ENCODE measurements at places on chromosomes 3 and 15.

- DNase-seq, result no peak
Observed at GRCh38 chr15:23075927-23076326, 36.6 kb upstream of the TUBGCP5 start.

GRCh38 chr3:4720316-4721075, 227.3 kb downstream of the ITPR1 start:
- no peak for DNase-seq

DNA sequence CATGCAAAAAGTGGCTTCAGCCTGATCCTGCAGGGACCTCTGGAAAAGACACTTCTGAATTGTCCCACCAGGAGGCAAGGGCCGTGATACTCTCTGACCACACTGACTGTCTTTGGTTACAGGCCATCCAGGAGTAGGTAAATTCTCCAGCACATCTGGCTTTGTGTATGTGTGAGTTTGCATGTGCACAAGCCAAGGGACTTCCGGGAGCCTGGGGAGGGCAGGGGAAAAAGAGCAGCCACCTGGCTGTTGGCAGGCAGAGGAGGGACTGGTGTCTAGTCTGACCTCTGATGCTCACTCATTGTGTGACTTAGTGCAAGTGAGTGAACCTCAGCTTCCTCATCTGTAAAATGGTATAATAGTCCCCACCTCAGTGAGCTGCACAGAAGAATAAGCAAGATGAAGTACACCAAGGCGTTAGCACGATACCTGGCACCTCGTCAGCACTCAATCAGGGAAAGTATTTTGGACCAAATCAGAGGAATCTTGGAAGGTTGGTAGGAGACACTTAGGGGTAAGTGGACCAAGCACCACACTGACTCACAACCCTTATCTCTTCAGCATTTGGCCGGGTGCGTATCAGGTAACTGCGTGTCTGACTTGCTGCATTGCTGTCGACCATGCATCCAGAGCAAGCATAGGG, 19.1 kb downstream of the KLHL6 start:
- DNase-seq, result peak; percentile 50

GRCh38 chr3:30629746-30630145, 23.3 kb downstream of the TGFBR2 start:
- no peak for DNase-seq

DNA sequence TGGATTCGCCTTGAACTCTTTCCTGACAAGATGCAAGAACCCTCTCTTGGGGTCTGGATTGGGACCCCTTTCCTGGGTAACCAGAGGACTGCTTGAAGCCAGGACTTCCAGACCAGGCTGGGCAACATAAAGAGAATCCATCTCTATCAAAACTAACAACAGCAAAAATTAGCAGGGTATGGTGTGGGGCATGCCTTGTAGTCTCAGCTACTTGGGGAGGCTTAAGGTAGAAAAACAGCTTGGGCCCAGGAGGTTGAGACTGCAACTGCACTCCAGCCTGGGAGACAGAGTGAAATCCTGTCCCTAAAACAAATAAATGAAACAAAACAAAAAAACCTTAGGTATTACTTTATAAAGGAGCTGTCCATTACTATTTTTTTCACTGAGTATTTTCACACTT, 93.1 kb upstream of the PLXND1 start:
- no peak for DNase-seq

- DNase-seq, result no peak
Observed at GRCh38 chr3:133575086-133575485, 1.6 kb downstream of the CDV3 start.

DNA sequence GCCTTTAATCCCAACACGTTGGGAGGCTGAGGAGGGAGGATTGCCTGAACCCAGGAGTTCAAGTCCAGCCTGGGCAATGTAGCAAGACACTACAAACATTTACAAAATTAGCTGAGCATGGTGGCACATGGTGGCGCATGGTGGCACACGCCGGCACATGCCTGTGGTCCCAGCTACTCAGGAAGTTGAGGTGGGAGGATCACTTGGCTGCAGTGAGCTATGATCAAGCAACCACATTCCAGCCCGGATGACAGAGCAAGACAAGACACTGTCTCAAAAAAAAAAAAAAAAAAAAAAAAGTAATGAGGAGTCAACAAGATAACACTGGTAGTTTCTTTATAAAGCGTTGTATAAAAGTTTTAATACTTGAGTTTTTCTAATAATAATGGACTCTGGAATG, 10.1 kb downstream of the FEZF2 start:
- no peak for DNase-seq

DNA sequence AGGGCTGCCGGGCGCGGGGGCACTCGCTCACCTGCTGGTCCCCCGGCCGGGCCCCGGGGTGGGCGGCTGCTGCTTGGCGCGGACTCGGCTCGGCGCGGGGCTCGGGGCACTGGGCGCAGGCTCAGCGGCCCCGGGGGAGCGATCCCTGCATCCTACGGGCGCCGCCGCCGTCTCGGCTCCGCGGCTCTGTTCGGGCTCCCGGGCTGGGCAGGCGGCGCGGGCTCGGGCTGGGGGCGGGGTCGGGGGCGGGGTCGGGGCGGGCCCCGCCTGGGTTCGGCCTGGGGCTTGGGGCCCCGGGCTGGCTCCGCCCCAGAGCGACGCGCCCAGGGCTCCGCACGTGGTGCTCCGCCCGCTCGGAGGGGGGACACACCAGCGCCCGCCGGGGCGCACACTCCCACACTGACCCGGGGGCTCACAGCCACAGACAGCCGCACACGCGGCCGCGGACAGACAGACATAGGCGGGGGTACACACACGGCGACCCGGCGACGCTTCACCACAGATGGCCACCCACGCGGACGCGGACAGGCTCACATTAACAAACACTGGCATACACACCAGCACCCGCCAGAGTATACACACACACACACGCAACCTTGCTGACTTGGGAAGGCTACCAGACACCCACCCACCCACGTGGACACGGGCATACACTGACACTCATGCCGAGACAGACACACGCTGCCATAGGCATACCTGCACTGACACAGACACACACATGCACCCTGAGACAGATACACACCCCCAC, at the start of gene SCN5A:
Gene SCN5A (minus strand): TSS at position 188 of the 748 bp plus-strand sequence. CDS start 16,380 bp downstream, outside the sequence.
- DNase-seq, result peak; percentile 54

- no peak for DNase-seq
Observed at GRCh38 chr3:42205800-42206514, 60.0 kb downstream of the CCK start.

- no peak for DNase-seq
Observed at GRCh38 chr3:380801-381200, 184.2 kb downstream of the CHL1 start.

DNA sequence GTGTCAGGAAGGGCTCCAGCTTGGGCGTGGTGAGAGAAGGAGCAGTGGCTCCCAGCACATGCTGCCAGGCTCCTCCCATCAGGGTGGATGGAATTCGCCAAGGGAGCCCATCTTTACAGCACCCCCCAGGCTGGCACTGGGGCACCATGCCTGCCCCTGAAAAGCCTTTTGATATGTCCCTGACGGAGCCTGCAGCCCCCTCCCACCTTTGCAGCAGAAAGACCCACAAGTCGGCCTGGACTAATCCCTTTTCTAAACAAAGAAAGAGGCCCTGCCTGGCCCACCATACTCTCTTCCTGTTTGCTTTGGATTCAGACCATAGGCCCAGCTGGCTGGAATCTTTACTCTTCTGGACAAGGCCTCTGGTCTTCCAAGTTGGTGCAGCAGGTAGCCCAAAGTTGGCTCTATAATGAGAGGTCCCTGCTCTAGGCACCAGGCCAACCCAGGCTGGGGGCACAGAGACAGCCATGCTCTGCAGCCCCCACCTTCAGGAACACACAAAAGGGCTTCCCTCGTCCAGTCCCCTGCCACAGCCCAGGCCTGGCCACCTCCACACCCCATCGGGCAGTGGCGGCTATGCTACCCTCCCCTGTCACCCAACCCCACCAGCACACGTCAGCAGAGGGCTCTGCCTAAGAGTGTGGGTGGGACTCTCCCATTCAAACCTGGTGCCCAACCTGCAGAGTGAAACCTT, 5.4 kb downstream of the ANPEP start:
- DNase-seq, result no peak

GRCh38 chr3:126311338-126311978, 45.8 kb downstream of the KLF15 start:
- no peak for DNase-seq
